Endothelial cell (in vitro differentiated cells): ENCODE measurements at places on chromosomes 13 and 19. TPM values are rescaled to one million over a fixed set of nuclear protein-coding genes. Genes with fewer than 3 reads are reported as not detected.

DNA sequence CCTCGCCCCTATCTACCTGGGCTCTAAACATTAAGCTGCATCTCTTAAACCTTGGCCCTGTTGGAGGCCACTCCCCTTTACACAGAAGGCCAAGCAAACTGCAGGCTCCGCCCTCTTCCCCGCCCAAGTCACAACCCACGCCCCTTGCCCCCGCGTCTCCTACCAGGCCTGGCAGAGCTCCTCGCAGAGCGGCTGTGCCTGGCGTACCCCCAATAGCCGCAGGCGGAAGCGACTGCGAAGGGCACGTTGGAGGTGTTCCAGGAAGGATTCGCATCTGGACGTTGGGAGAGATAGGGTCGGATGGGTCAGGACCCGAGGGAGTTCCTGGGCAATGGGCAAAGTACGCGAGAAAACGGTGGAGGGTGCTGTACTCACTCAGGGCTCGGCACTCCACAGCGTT lies 5.9 kb downstream of the RTBDN start:
- H3K36me3 ChIP-seq = peaks cover 9% of the 10 kb centered on the region
- no peak overlapping the region for H3K4me3 ChIP-seq
- peaks cover 20% of the 10 kb centered on the region for H3K27me3 ChIP-seq
- DNase-seq = peak; percentile 41

- no peak overlapping the region for H3K27ac ChIP-seq
- H3K4me3 ChIP-seq = peak overlapping the region; percentile 95
- no peaks in the 10 kb centered on the region for H3K36me3 ChIP-seq
Measured at GRCh38 chr19:34134190-34135053, 37.9 kb upstream of the LSM14A start.

GRCh38 chr19:737591-738093 lies 13.3 kb upstream of the MISP start:
- peaks cover 4% of the 10 kb centered on the region for H3K36me3 ChIP-seq
- no peak overlapping the region for H3K27ac ChIP-seq
- H3K27me3 ChIP-seq = peaks cover 19% of the 10 kb centered on the region
- H3K4me3 ChIP-seq = peak overlapping the region; percentile 27
- peak; percentile 72 for DNase-seq

- no peak for DNase-seq
- H3K4me3 ChIP-seq = no peak overlapping the region
- H3K27ac ChIP-seq = no peak overlapping the region
- no peaks in the 10 kb centered on the region for H3K36me3 ChIP-seq
- peaks cover 3% of the 10 kb centered on the region for H3K4me1 ChIP-seq
Measured at GRCh38 chr13:31943591-31943990, 88.0 kb upstream of the FRY start.

DNA sequence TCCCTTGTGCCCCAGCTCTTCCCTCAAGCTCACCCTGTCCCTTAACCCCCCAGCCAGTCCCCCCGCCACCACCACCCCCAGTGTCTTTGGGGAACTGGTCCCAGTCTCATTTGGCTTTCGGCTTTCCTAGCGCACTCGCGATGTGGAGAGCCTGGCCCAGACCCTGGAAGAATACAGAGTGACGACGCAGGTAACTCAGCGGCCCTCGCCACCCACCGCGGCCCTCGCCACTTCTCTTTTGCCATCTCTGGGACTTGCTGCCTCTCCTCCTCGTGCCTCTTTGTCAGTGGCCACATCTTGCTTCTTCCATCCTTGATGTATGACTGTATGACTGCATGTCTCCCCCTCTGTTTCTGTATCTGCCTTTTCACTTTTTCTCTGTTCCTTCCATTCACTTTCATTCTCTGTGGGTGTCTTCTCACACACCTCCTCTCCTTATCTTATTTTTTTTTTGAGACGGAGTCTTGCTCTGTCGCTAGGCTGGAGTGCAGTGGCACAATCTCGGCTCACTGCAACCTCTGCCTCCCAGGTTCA lies 15.7 kb downstream of the PTH2 start:
- H3K27me3 ChIP-seq = peaks cover 10% of the 10 kb centered on the region
- DNase-seq = no peak
- H3K4me1 ChIP-seq = peaks cover 36% of the 10 kb centered on the region

DNA sequence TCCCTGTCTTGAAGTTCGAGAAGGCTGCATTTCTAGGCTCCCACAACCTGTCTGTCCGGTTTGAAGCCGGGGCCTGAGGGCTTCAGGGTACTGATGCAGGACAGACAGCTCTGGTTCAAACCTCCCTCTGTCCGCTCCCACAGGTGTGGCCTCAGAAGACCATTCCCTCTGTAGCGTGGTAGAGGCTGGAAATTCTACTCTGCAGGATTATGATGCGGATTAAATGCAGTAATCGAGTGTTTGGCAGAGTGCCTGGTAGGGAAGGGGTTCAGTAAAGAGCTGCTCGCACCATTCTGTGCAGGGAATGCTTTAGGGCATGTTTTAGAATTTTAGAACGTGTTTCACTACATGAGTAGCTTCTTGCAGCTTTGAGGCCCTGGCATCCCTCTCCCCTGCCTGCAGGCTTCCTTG lies 30.5 kb downstream of the PPP1R37 start:
- peaks cover 13% of the 10 kb centered on the region for H3K36me3 ChIP-seq
- no peak overlapping the region for H3K27ac ChIP-seq
- no peak overlapping the region for H3K4me3 ChIP-seq
- DNase-seq = no peak
- peaks cover 4% of the 10 kb centered on the region for H3K27me3 ChIP-seq
- peaks cover 14% of the 10 kb centered on the region for H3K4me1 ChIP-seq

GRCh38 chr13:113400621-113401451 lies 36.9 kb upstream of the GRTP1 start:
- H3K27ac ChIP-seq = no peak overlapping the region
- H3K4me1 ChIP-seq = no peaks in the 10 kb centered on the region
- H3K4me3 ChIP-seq = no peak overlapping the region
- DNase-seq = no peak

GRCh38 chr13:112055036-112055914 lies 11.7 kb upstream of the SOX1 start:
- H3K27me3 ChIP-seq = peaks cover 26% of the 10 kb centered on the region
- no peak for DNase-seq
- H3K36me3 ChIP-seq = no peaks in the 10 kb centered on the region
- H3K27ac ChIP-seq = no peak overlapping the region
- peak overlapping the region; percentile 47 for H3K4me3 ChIP-seq

- H3K36me3 ChIP-seq = no peaks in the 10 kb centered on the region
- DNase-seq = no peak
- peaks cover 6% of the 10 kb centered on the region for H3K4me1 ChIP-seq
- no peak overlapping the region for H3K4me3 ChIP-seq
- H3K27ac ChIP-seq = no peak overlapping the region
Measured at GRCh38 chr19:1560286-1560882, 7.7 kb downstream of the MEX3D start.

DNA sequence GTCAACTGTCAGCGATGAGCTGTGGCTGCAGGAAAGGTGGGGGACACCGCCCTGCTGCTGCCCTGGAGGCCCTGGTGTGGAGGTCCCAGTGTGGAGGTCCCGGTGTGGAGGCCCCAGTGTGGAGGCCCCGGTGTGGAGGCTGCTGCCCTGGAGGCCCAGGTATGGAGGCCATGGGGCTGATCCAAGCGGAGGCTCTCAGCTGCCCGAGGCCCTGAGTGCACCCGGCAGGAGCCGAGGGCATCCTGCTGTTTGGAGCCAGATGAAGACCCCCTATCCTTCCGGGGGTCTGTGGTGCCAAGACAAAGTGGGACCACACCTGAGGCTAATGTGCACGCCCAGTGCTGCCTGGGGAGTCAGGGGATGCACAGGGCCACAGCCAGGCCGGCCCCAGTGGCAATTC lies 210.4 kb upstream of the SOX1 start:
- no peak overlapping the region for H3K27ac ChIP-seq
- no peak for DNase-seq
- H3K4me1 ChIP-seq = no peaks in the 10 kb centered on the region
- peaks cover 1% of the 10 kb centered on the region for H3K27me3 ChIP-seq
- H3K4me3 ChIP-seq = no peak overlapping the region

DNA sequence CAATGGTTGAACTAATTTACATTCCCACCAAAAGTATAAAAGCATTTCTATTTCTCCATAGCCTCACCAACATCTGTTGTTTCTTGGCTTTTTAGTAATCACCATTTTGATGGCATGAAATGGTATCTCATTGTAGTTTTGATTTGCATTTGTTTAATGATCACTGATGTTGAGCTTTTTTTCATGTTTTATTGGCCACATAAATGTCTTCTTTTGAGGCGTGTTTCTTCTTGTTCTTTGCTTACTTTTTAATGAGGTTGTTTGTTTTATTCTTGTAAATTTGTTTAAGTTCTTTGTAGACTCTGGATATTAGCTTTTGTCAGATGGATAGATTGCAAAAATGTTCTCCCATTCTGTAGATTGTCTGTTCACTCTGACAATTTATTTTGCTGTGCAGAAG lies 28.2 kb downstream of the ZNF714 start:
- no peak for DNase-seq
- H3K27me3 ChIP-seq = peaks cover 8% of the 10 kb centered on the region
- H3K36me3 ChIP-seq = peaks cover 14% of the 10 kb centered on the region
- H3K4me1 ChIP-seq = no peaks in the 10 kb centered on the region
- no peak overlapping the region for H3K27ac ChIP-seq

DNA sequence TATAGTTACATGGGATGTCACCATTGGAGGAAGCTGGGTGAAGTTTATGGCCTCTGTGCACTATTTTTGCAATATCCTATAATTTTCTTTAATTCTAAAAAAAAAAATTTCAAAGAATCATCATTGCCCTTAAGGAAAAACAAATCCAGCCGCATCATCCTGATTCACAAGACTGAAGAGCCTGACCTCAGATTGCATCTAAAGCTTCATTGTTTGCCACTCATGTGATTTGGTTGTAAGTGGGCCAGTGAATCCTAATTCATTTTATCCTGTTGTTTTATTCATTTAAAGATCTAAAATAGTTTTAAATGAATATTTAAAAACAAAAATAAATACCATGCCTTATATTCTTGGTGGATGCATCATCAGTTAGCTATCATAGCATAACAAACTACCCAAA lies 504.5 kb downstream of the TBC1D4 start:
- peaks cover 6% of the 10 kb centered on the region for H3K4me1 ChIP-seq
- no peak overlapping the region for H3K4me3 ChIP-seq
- DNase-seq = no peak
- H3K27me3 ChIP-seq = no peaks in the 10 kb centered on the region

GRCh38 chr19:1421958-1422305 lies 14.5 kb downstream of the DAZAP1 start:
- H3K36me3 ChIP-seq = peaks cover 41% of the 10 kb centered on the region
- no peak overlapping the region for H3K4me3 ChIP-seq
- no peak overlapping the region for H3K27ac ChIP-seq

- H3K27ac ChIP-seq = peak overlapping the region; percentile 45
- peaks cover 8% of the 10 kb centered on the region for H3K36me3 ChIP-seq
- DNase-seq = no peak
- peak overlapping the region; percentile 100 for H3K4me3 ChIP-seq
- peaks cover 61% of the 10 kb centered on the region for H3K4me1 ChIP-seq
Measured at GRCh38 chr13:106565127-106565775, 2.7 kb downstream of the ARGLU1 start.

Gene GDF15
- 1.3 TPM for total RNA-seq

Gene ZNF225
- 7.1 TPM for total RNA-seq

Gene TTYH1
- 10.4 TPM for total RNA-seq

Gene RYR1
- total RNA-seq = 1.3 TPM

Gene PSG1
- total RNA-seq = not detected

Gene ZNF837
- 4.5 TPM for total RNA-seq
